ENCODE measurements at places on chromosomes 3 and 15. TPM values are rescaled to one million over a fixed set of nuclear protein-coding genes. Genes with fewer than 3 reads are reported as not detected.

The FSIP1 gene
- total RNA-seq = 0.51 TPM

The RTP3 gene
- not detected for total RNA-seq

The ALG1L2 gene
- total RNA-seq = not detected

The TMEM212 gene
- not detected for total RNA-seq

The KNG1 gene
- total RNA-seq = not detected

The RTP4 gene
- not detected for total RNA-seq

The MAGEL2 gene
- total RNA-seq = not detected

The FYCO1 gene
- total RNA-seq = 4.9 TPM

The TMEM207 gene
- not detected for total RNA-seq

The IL16 gene
- total RNA-seq = not detected
